MV-4-11 (cell line): ENCODE measurements at places on chromosomes 7 and 10.

DNA sequence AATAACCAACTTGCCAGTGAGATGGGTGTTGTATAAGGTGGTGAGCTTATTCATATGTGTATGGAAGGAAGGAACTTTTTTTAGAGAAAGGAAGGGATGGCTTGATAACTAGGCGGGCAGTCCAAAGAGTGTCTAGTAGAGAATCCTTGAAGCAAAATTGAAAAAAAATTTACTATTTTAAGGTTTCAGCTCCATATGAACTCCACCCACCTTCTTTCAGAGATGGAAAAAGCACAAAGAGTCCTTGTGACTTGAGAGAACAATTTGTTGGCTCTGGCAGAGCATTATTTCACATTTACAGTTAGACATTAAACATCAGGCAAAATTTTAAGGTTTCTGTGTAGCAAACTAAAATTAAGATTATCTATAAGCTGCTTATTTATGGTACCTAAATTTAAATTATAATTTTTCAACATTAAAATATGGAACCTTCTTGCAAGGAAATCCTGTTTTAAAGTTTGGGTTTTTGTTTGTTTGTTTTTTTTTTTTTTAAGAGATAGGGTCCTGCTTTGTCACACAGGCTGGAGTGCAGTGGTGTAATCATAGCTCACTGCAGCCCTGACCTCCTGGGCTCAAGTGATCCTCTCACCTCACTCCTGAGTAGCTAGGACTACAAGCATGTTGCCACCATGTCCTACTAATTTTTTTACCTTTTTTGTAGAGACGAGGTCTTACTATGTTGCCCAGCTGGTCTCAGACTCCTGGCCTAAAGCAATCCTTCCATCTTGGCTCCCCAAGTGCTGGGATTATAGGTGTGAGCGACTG lies 12.2 kb downstream of the PTPN12 start:
- DNase-seq: no peak

DNA sequence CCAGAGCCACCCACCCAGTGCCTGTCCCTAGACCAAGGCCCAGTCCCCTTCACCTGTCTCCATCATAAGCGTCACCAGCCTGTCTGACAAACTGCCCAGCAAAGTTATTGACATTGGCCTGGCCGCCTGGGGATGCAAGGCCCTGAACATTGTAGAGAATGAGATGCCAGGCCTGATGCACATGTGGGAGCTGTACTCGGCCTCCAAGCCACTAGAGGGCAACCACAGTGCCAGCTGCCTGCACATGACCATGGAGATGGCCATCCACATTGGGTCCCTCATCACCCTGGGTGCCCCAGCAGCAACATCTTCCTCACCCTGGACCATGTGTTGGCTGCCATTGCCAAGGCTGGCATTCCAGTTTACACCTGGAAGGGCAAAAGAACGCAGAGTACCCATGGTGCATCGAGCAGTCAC lies 63.7 kb upstream of the ANTXRL start:
- DNase-seq: no peak

GRCh38 chr7:135189961-135190360 lies 19.5 kb upstream of the CYREN start:
- no peak for DNase-seq

DNA sequence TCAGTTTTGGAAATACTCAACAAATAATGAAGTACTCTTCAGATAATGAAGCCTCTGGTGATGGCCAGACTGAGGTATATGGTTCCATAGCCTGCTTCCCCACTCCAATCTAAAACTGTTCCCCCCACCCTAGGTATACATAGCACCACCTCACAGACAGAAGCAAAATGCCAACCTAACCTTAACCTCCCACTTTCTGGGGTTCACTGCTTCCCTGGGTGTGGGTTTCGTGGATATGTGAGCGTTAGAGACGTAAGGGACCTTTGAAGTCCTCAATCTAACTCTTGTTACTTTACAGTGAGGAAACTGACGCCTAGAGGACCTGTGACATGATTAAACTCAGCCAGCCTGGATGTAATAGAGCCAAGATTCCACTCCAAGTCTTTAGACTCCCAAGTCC lies 1.4 kb downstream of the RHBDD2 start:
- no peak for DNase-seq

DNA sequence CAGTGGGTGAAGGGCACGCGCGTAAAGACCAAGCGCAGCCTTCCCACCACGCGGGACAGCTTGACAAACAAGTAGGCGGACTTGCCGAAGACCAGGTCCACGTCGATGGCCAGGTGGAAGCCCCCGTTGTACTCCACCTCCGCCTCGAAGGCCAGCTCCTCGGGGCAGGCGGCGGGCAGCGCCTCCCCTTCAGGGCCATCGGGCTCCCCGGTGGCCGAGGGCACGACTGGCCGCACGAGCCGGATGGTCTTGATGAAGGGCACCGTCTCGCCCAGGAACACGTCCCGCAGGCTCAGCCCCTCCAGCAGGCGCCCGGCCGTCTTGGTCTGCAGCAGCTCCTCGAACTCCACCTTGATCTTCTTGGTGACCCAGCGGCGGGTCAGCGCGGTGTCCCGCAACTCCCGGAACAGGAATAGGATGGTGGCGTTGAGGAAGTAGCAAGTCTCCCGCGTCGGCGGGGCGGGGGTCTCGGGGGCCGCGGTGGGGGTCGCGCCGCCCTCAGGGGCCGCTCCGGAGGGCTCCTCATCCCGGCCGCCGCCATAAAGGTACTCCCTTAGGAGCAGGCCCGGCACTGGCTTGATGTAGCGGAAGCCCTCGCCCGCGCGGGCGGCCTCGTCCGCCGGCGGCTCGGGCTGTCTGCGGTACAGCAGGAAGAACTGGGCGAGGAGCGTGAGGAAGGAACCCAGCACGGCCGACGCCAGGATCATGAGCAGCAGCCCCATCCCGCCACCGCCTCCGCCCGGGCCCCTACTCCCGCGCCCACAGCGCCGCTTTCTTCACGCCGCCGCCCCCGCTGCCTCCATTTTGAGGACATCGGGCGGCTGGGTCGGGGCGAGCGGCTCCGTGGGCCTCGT lies 507 bp downstream of the PDZD8 start:
- DNase-seq: peak; percentile 38

DNA sequence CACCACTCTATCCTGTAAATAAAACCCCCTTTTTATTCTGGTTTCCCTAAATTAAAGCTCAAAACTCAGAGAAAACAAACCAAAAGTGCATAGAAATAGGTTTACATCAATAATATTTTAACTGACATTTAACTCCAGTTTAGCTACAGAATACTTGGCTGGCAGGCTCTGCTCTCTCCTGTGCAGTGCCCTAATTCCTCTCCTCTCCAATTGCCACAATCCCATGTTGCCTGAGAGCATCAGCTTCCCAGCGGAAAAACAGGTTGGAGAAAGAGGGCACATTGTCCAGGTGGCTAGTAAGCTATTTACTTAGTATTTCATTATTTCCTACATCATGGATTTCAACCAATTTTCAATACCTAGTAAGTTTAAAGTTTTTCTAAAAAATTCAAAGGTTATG lies 8.7 kb downstream of the SEMA3E start:
- no peak for DNase-seq

DNA sequence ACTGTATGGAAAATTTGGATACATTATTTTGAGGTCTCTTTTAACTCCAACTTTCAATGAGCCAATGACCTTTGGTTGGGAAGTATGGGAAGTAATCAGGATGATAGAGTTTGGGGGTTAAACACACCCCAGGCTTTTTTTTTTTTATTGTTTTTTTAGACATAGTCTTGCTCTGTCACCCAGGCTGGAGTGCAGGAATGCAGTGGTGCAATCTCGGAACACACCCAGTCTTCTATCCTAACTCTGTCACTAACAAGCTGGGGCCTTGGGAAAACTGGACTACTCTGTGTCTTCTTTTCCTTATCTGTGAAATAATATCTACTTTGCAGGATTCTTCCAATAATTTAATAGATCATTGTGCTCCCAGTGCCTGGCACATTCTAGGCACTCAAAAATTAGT lies 37.6 kb upstream of the AGBL3 start:
- DNase-seq: no peak

- no peak for DNase-seq
Measured at GRCh38 chr10:113746217-113746957, 5.1 kb upstream of the PLEKHS1 start.

DNA sequence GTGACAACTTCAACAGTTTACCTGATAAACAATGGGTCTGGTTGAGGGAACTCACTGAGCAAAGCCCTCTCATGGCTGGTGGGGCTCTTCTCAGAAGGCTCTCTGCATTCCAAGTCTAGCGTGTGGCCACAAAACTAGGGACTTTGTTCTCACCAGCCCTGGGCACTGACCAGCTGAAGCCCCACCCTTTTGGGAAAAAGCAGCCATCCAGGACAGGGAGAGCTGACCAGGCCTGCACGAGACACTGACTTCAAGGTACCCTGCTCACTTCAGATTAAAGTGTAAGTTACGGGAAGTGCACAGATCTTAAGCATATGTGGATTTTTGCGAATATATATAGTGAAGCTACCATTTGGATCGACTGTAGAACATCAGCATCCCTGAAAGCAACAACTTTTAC lies 67.4 kb upstream of the LRRC4 start:
- DNase-seq: no peak

DNA sequence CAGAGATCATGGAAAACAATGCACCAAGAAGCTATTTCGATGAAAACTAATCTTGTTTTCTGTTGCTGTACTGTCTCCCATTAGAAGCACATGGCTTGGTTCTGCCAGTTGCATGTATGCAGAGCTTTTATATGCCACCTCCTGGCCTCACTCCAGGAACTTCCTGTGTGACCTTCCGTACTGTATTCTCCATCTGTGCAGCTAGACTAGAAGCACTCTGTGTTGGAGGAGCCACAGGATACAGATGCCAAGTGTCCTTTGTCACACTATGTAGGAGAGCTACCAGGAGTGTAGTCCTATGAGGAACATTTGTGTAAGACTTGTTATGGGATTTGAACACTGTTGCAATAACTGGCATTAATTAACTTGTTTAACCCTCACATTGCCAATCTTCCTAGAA lies 503.5 kb upstream of the TPK1 start:
- no peak for DNase-seq

DNA sequence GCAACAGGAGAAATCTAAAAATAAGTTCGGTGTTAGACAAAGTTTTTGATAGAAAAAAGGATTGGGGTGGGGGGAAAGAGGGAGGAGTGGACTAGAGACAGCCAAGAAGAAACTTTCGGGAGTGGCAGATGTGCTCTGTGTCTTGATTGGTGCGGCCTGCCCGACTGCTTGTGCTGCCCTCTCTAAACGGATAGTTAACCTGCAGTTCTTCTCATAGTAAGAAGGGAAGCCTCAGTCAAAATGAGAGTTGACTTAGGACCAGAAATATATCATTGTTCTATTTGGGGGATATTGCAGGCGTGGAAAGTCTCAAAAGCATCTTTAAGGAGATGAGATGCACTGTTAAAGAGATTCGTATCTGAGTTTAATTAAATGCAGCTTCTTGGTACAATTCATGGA lies 39.3 kb downstream of the UBE3C start:
- no peak for DNase-seq

DNA sequence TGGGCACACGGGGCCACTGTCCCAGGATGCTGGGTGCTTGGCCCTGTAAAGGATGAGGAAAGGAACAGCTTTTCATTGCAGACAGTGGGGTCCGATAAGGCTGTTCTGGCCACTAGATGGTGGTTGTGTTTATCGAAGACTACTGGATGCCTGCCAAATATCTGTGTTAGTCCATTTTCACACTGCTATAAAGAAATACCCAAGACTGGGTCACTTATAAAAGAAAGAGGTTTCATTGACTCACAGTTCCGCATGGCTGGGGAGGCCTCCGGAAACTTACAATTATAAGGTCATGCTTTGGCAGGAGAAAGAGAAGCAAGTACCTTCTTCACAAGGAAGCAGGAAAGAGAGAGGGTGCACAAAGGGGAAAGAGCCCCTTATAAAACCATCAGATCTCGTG lies 32.2 kb upstream of the GARS1 start:
- no peak for DNase-seq

DNA sequence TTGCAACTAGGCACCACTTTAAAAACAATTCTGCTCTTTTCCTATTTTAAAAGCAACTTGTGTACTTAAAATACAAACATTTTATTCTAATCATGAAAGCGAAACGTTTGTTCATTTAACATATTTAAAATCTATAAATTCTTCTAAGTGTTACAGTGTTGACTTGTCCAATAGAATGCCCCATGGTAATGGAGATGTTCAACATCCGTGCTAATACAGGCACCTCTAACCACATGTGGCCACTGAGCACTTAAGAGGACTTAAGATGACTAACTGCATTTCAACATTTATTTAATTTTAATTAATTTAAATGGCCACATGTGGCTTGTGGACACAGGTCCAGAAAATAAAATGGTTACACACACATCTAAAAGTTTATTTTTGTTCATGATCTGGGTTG lies 115.1 kb downstream of the TPK1 start:
- DNase-seq: no peak

DNA sequence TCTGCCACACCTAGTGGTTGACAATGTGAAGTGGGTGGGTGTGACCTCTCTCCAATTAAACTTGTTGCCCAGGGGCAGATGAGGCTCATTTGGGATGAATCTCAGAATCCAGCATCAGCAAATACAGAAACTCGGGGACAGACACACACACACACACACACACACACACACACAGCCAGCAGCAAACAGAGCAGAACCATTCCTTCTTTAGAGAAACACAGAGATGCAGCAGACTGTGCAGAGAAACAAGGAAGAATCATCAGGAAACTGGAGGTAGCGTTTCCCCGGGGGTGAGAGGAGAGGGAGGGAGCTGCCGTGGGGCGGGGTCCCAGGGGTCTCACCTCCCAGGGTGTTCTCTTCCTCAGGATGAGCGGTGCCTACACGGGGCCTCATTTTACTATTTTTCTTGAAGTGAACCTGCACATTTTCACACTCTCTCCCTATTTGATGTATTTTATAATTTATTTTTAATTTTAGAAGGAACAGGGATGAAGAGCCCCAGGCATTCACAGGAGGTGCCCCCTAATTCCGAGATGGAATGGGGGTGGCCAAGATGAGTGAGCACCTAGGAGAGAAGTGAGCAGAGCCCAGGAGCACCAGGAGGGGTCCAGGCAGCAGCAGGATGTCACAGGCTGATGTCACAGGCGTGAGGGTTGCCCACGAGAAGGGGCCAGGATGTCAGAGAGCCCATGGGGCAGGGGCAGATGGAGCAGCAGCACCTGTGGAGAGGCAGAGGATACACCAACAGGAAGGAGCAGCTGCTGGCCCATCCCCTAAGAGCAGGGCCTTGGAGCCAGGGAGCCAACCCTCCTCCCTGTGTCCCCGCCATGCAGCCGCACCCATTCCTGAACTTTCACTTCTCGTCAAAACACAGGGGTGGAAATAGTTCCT lies 85.3 kb upstream of the PPP2R2D start:
- DNase-seq: no peak

- no peak for DNase-seq
Measured at GRCh38 chr7:116259156-116259870, 49.0 kb downstream of the TES start.

GRCh38 chr10:18879284-18879683 lies 169.3 kb upstream of the MALRD1 start:
- DNase-seq: no peak
